Cerebellum (tissue), 4 donors: ENCODE measurements at places on chromosomes 1 and 21.

- no peak for DNase-seq
Measured at GRCh38 chr1:193014400-193014799, 44.8 kb downstream of the UCHL5 start.

- DNase-seq: no peak
Measured at GRCh38 chr1:60948486-60948885, 133.9 kb upstream of the NFIA start.

GRCh38 chr1:193416226-193417024, 230.0 kb upstream of the B3GALT2 start:
- no peak for DNase-seq

DNA sequence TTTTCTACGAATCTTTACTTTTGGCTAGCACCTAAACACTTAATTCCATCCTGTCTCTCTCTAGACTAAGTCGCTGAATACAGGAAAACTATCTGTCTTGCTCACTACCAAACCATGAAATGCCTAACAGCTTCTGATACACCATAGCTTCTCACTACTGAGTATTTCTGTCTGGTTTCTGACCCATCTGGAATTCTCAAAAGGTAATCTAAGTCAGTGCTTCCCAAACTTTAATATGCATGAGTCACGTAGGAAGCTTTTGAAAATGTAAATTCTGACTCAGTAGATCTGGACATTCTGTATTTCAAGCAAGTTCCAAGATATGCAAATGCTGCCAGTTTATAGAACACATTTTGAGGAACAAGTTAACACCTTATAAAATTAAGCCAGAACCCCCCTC, 9.2 kb upstream of the OVGP1 start:
- DNase-seq: no peak

- no peak for DNase-seq
Measured at GRCh38 chr1:109639063-109639840, 16.6 kb upstream of the GSTM4 start.
